Upper lobe of left lung (tissue), 6 donors: ENCODE measurements at places on chromosomes 11 and 22. TPM values are rescaled to one million over a fixed set of nuclear protein-coding genes. Genes with fewer than 3 reads are reported as not detected.

Gene ARHGAP8
- total RNA-seq, result 55.5 TPM

DNA sequence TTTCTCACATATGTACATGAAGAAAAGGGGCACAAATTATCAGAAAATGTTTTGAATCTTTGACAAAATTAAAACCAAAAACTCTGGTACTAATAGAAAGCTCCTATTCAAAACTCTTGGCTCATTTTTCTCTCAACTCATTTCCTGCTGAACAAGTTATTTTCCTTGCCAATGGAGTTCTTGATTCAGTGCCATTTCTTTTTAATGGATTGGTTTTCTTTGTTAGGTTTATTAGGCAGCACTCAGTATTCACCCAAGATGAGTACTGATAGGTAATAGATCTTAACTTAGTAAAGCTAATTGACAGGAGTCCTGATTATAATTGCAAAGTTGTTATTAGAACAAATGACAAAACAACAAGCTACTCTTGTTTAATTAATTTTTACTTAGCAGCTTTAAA lies 279.4 kb upstream of the PDGFD start:
- no peaks in the 10 kb centered on the region for H3K4me1 ChIP-seq
- H3K4me3 ChIP-seq, result no peak overlapping the region
- no peak overlapping the region for H3K27ac ChIP-seq

Gene MUC6
- total RNA-seq, result not detected

Gene LZTR1
- 103 TPM for total RNA-seq

- H3K4me3 ChIP-seq, result no peak overlapping the region
- no peaks in the 10 kb centered on the region for H3K4me1 ChIP-seq
- no peaks in the 10 kb centered on the region for H3K27me3 ChIP-seq
- DNase-seq, result no peak
- H3K27ac ChIP-seq, result no peak overlapping the region
- H3K36me3 ChIP-seq, result no peaks in the 10 kb centered on the region
Observed at GRCh38 chr11:113531575-113532451, 56.6 kb upstream of the DRD2 start.

Gene OR52H1
- total RNA-seq, result not detected

Gene BRD1
- 39.3 TPM for total RNA-seq

DNA sequence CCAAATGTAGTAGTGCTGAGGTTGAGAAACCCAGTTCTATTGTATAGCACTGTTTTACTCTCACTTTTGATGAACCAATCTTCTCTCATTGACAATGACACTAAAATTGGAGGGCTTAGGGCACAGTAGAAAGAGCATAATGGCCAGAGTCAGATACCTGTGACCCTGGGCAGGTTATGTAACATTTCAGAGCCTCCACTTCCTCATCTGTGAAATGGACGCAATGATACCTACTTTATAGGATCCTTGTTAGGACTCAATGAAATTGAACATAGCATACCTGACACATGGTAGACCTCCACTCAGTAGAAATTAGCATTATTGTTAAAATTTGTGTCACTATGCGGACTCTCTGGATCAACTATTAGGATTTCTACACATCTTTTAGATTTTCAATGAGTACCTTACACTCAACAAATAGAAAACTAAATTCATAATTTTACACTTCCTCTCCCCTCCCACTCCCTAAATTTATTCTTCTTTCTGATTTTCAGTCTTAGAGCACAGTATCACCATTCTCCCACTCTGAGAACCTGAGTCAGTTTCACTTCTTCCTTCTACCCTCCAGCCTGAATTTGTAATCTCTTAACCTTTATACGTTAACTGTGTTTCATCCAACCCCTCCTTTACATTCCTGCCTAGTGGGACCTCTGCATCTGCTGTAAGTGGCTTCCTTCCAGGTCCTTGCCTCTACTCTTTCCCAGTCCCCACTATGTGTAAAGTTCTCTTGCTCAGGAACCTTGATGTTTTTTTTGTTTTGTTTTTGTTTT lies 78.3 kb downstream of the MICAL2 start:
- no peak overlapping the region for H3K27ac ChIP-seq
- H3K36me3 ChIP-seq, result no peaks in the 10 kb centered on the region
- no peak for DNase-seq
- no peaks in the 10 kb centered on the region for H3K27me3 ChIP-seq
- peaks cover 29% of the 10 kb centered on the region for H3K4me1 ChIP-seq

Gene MICAL3
- 39.8 TPM for total RNA-seq

DNA sequence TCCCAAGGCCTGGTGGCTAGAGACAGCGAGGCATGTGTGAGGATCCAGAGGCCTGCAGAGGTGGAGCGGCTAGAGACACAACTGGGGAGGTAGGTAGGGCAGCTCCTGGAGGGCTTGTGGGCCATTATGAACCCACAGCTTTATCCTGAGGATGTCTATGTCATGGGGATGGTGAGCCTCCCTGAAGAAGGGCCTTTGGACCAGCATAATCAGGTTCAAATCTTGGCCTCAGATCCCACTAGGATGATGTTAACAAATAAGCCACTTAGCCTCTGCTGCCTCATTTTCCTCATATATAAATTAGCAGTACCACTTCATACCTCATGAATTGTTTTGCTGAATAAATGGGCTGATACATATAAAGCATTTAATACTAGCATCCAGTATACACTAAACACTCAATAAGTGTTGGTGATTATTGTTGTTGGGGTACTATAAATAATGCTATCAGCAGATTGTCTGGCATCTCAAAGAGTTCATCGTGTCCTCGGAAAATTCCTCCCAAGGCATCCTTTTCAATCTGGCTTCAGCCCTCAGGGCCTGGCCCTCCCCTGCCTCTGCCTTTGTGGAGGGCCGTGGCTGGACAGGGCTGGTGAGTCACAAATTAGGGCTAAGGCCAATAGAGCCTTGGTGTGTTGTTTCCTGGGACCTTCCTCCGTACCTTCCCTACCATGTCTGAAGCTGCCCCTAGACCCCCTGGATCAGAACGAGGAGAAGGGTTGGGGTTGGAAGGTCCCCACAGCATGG lies 30.9 kb upstream of the LRRC32 start:
- no peak for DNase-seq
- no peaks in the 10 kb centered on the region for H3K4me1 ChIP-seq
- no peak overlapping the region for H3K27ac ChIP-seq
- no peaks in the 10 kb centered on the region for H3K27me3 ChIP-seq
- H3K36me3 ChIP-seq, result no peaks in the 10 kb centered on the region

- H3K4me3 ChIP-seq, result no peak overlapping the region
- no peaks in the 10 kb centered on the region for H3K27me3 ChIP-seq
- no peaks in the 10 kb centered on the region for H3K4me1 ChIP-seq
- peak; percentile 47 for DNase-seq
- no peak overlapping the region for H3K27ac ChIP-seq
Observed at GRCh38 chr11:132792341-132793140, 739.8 kb downstream of the OPCML start.

DNA sequence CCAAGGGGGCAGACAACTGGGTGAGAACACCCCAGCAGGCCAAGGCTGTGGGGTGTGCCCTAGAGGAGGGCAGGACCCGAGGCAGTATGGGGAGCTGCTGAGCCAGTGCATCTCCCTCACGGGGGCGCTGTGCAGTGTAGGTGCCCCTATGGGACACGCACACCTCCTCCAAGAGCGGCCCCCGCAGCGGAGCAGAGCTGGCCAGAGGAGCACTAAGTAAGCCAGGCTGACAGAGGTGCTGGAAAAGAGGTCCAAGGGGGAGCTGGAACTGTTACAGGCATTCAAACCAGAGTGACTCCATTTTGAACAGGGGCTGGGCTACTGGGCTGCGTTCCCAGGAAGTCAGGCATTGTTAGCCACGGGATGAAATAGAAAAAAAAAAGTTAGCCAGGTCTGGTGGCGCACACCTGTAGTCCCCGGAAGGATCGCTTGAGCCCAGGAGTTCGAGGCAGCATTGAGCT lies 41.8 kb downstream of the TST start:
- H3K4me3 ChIP-seq, result peak overlapping the region; percentile 45
- DNase-seq, result peak; percentile 83

Gene OR2AT4
- total RNA-seq, result not detected

GRCh38 chr11:58928107-58928499 lies 11.2 kb upstream of the GLYATL1 start:
- no peaks in the 10 kb centered on the region for H3K36me3 ChIP-seq
- DNase-seq, result no peak
- H3K27ac ChIP-seq, result no peak overlapping the region
- H3K27me3 ChIP-seq, result no peaks in the 10 kb centered on the region
- no peak overlapping the region for H3K4me3 ChIP-seq
- H3K4me1 ChIP-seq, result peaks cover 9% of the 10 kb centered on the region

Gene CACNA1I
- 4.2 TPM for total RNA-seq

GRCh38 chr11:68370211-68371111 lies 58.1 kb downstream of the LRP5 start:
- H3K27me3 ChIP-seq, result no peaks in the 10 kb centered on the region
- H3K36me3 ChIP-seq, result peaks cover 25% of the 10 kb centered on the region
- peaks cover 43% of the 10 kb centered on the region for H3K4me1 ChIP-seq
- H3K4me3 ChIP-seq, result no peak overlapping the region

Gene F2
- total RNA-seq, result not detected

- no peaks in the 10 kb centered on the region for H3K27me3 ChIP-seq
- DNase-seq, result no peak
- peak overlapping the region; percentile 66 for H3K27ac ChIP-seq
- no peak overlapping the region for H3K4me3 ChIP-seq
- peaks cover 75% of the 10 kb centered on the region for H3K4me1 ChIP-seq
- H3K36me3 ChIP-seq, result no peaks in the 10 kb centered on the region
Observed at GRCh38 chr11:96313163-96313562, 29.8 kb downstream of the MAML2 start.

DNA sequence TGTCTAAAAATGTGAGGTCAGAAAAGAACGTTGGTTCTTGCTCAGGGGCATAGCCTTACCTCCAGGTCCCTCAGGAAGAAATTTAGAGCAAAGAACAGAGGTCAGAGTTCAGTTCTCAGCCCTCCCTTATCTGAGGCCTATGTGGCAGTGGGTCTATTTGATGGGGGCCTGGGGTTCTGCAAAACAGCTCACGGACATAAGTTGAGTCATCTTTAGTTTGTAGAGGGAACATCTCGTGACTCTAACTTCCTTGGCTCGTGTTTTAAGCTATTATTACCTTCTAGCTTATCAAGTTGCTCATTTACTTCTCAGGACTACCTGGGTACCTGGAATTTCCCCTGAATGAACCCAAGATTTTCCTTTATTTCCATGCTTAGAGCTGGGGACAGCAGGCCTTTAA lies 91.3 kb upstream of the AMOTL1 start:
- H3K36me3 ChIP-seq, result no peaks in the 10 kb centered on the region
- no peaks in the 10 kb centered on the region for H3K27me3 ChIP-seq
- no peak overlapping the region for H3K27ac ChIP-seq
- no peaks in the 10 kb centered on the region for H3K4me1 ChIP-seq
- no peak for DNase-seq

DNA sequence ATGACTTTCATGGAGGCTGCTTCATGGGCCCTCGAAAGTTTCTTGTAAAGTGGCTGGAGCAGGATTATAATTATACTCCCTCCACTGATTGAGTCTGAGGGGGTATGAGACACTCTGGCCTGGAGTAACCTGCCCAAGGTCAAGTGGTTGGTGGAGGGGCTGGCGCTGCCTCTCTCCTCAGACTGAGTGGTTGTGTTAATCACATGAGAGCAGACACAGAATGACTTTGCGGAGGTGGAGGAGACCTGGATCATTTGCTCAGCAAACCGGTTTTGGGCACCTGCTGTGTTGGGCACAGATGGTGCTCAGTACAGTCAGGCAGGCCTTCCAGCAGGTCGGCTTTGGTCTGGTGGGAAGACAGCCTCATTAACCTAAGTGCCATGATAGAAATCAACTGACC lies 11.8 kb downstream of the BCR start:
- peaks cover 19% of the 10 kb centered on the region for H3K4me1 ChIP-seq
- no peak for DNase-seq

Gene CHST1
- total RNA-seq, result 3.0 TPM
